ENCODE measurements at places on chromosomes 7 and 10.

GRCh38 chr7:47400001-47400400, 181.9 kb downstream of the TNS3 start:
- DNase-seq = no peak

DNA sequence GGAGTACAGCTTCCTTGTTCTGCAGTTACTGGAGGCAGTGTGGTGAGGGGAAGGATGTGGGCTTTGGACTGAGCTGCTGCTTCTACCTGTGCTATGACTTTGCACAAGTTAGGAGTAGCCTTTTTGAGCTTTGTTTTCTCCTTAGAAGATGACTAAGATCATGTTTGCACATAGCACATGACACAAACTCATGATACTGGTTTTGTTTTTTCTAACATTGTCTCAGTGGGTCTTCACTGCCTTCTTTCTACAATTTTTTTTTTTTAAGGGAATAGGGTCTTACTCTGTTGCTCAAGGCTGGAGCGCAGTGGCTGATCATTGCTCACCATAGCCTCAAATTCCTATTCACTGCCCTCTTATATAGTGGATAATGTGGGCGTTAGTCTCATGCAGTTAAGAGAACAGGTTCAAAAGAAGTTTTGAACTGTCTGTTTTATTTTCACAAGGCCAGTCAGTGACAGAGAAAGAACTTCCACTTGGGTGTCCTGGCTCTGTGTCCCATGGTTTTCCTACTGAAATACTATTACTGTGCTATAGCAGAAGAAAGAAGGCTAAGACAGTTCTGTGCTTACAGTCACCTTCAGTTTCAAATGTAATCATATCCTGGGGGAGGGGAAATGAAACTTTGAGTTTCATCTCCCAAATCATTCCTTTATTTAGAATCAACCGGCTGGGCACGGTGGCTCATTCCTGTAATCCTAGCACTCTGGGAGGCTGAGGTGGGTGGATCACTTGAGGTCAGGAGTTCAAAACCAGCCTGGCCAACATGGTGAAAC, 72.0 kb downstream of the KAT6B start:
- DNase-seq = no peak

GRCh38 chr10:130559547-130559880, 423.3 kb downstream of the GLRX3 start:
- DNase-seq = no peak

GRCh38 chr7:69192134-69192533, 406.1 kb upstream of the AUTS2 start:
- DNase-seq = no peak

- no peak for DNase-seq
Observed at GRCh38 chr7:92691578-92691977, 101.4 kb upstream of the FAM133B start.

DNA sequence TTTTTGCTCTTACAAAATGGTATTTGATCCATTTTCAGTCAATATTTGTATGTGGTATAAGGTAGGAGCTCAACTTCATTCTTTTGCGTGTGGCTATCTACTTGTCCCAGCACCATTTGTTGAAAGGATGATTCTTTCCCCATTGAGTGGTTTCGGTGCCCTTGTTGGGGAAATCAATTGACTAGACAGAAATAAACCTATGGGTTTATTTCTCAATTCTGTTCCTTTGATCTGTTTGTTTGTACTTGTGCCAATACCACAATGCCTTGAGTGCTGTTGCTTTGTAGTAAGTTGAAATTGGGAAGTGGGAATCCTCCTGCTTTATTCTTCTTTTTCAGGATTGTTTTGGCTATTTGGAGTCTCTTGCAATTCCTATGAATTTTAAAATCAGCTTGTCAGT, 41.0 kb downstream of the SNX10 start:
- DNase-seq = no peak

DNA sequence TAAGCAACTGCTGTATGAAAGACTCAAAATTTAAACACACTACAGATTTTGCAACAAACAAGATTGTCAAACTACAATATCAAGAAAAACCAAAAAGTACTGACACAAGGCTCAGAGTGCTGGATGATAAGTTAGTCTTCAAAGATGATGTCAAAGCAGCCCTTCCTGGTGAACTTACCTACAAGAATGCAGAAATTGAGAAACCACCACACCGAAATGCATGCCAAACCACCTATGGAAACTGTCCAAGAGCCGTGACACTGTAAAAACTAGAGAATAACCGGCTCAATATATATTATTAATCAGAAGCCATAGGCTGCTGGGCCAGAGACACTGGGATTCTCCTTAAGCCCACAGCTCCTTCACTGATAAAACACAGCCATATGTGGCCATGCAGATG, 25.3 kb downstream of the DENND11 start:
- no peak for DNase-seq
